HS-5 (cell line): ENCODE measurements at places on chromosomes 12 and 14.

DNA sequence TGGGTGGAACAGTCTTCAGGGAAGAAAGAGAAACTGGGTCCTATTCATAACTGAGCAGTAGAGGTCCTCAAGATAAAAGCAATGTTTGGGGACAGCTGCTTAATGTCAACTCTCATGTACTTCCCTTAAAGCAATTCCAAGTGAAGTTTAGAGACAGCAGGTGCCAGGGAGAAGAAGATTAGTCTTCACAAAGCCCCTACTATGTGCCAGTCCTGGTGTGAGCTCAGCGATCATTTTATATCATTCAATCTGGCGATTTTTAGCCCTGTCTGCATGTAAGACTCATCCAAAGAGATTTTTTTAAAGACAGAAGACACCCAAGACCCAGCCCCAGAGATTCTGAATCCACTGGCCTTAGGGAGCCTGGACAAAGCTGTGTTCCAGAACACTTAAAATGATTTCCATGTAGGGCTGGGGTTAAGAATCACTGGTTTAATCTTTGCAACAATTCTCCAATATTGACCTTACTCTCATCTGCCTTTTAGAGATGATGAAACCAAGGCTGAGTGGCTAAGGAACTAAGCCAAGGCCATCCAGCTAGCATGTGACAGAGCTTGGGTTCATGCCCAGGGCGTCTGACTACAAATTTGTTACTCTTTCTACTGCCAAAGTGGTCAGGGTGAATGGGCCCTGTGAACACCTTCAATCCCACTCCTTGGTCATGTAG, 404.5 kb upstream of the TBX3 start:
- no peak for DNase-seq

GRCh38 chr14:50935126-50936015, 8.9 kb downstream of the PYGL start:
- DNase-seq, result no peak

DNA sequence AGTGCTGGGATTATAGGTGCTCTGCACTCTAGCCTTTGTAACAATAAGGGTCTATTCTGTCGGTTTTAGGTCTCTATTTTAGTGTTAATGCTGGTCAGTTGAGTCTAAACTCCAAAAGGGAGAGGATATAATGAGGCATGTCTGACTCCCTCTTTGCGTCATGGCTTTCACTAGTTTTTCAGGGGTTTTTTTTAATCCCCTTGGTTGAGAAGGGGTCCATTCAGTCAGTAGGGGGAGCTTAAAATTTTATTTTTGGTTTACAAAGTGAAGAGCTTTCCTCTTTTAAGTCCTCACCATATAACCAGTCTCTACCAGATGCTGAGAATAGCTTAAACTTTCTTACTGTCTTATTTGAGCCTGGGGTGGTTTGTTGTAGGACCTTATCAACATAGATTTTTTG, 106.9 kb downstream of the PRKCH start:
- no peak for DNase-seq

- no peak for DNase-seq
Observed at GRCh38 chr12:99067171-99067785, 422.2 kb downstream of the APAF1 start.

GRCh38 chr12:96039516-96039915, 4.1 kb upstream of the LTA4H start:
- DNase-seq, result no peak

DNA sequence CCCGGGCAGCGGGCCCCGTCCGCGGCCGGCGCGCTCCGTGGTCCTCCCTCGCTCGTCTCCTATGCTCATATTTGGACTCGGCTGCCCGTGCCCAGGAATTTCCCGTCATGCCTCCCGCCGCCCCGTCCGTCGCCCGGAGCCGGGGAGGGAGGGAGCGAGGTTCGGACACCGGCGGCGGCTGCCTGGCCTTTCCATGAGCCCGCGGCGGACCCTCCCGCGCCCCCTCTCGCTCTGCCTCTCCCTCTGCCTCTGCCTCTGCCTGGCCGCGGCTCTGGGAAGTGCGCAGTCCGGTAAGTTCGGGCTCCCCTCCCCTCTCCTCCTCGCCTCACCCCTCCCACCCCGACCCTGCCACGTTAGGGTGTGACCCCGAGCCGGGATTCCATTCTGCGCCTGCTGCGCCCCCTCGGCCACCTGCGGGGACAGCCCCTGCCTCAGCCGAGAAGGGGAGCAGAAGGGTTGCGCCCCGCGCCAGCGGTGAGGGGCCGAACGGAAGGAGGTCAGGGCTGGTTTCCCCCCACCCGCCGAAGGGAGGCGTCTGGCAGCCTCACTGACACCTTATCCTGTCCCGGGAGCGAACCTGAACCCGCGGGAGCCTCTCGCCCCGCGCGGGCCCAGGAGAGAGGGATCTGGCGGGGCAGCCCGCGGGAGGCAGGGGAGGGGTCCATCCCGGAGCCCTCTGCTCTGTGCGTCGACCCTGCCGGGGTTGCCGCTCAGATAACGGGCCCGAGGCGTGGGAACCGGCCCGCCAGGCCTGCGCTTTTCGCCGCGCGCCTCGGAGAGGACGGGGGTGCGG, at the start of gene MSRB3:
Gene MSRB3 (plus strand): TSS at position 108 of the 793 bp plus-strand sequence. CDS start 29,897 bp downstream, outside the sequence.
- DNase-seq, result peak; percentile 22

- DNase-seq, result no peak
Observed at GRCh38 chr14:103502877-103503276, 19.8 kb downstream of the CKB start.

GRCh38 chr12:90940872-90941499, 14.0 kb downstream of the CCER1 start:
- DNase-seq, result no peak

- DNase-seq, result no peak
Observed at GRCh38 chr12:124568431-124569374, 1.3 kb upstream of the NCOR2 start.

DNA sequence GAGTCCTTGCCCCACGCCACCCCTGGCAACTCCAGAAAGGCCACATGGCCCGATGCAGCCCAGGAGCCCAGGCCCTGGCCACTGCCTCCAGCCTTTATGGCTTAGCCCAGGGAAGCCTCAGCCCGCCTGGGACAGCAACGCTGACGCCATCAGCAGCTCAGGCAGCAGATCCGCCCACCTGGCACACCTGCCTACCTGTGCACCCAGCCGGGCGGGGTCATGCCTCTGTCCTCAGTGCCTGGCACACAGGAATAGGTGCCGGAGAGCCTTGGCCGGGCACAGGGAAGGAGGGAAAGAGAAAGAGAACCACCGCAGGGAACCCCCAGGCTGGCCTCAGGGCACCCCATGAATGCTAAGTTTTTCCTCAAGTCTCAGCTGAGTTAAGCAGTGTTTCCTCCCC, 21.1 kb downstream of the BEGAIN start:
- no peak for DNase-seq

DNA sequence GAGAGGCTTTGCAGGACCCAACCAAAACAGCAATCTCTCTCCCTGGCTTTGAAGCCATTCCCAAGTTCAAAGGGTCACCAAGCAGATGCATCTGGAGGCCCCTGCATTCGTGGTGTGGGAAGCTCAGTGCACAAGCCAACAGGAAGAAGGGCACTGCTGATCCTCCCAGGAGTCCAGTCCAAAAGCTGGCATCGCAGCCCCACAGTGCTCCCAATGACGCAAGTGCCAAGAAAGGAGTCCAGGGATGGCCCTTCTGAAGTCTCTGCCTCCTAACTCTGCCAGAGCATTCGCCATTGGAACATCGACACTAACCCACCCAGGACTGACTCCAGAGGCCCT, 25.1 kb downstream of the PXN start:
- no peak for DNase-seq

DNA sequence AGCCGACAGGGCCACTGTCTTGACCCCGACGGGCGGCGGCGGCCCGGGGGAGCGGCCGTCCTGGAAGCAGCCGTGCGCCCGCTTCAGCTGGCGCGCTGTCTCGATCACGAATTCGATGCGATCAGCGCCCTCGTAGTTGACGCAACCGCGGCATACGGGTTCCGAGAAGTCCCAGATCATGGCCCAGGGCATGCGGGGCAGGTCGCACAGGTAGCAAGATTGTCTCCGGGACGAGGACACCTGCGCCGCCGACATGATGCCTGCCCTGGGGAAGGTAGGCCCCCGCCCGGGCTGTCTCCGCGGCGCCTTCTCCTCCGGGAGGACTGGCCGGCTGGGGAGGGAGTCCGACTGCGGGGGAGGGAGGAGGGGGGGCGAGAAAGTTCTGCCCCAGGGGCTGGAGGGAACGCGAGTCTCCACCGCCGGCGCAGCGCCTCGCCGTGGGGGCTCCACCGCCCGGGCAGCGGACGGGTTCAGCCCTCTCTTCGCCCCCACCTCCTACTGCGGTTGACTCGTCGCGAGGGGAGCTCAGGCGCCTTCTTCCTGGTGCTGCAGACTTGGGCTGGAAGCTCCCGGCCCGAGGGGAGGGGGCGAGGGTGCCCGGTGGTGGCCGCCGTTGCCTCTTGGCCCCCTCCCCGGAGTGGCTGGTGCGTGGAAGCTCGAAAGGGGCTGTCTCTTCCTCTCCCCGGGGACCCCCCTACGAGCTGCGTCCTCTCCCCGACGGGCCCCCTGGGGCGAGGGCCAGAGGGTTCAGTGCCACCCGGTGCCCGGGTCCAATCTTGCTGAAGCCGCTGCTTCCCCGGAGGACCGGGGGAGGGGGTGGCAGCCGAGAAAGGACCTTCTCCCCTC, 747 bp downstream of the IRF2BPL start:
- DNase-seq, result no peak

GRCh38 chr14:52259434-52259833, 8.1 kb upstream of the PTGDR start:
- no peak for DNase-seq

GRCh38 chr12:116236148-116236731, 41.3 kb downstream of the MED13L start:
- no peak for DNase-seq

DNA sequence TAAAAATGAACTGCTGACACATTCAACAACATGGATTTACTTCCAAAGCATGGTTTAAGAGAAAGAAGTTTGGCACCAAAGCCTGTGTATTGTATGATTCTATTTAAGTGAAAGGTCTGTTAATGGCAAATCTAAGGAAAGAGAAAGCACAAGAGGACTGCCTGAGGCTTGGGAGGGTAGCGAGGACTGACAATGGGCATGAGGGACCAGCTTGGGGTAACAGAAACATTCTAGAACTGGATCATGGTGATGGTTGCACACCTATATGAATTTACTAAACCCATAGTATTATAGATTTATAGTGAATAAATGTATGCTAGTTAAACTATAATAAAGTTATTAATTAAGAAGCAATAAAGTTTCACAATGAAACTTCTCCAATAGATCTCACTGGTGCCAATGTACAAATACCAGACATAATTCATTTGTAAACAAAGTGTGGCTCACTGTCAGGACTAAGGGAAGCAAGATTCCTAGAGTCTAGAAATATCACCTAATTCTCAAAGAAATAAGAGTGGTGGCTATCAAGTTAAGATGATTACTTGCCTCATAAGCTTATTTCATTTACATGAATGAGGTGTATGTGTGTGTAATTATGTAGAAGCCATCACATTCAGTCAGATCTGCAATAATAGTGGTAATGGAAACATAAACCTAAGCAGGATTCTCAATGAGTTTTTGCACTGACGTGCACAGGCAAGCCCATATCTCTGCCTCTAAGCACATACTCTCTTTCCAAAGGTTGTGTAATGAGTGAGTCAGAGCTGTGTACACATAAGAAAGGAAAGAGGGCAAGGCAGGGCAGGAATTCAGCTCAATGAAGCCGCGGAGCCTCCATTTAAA, 353.4 kb downstream of the KCNH5 start:
- DNase-seq, result peak; percentile 40

DNA sequence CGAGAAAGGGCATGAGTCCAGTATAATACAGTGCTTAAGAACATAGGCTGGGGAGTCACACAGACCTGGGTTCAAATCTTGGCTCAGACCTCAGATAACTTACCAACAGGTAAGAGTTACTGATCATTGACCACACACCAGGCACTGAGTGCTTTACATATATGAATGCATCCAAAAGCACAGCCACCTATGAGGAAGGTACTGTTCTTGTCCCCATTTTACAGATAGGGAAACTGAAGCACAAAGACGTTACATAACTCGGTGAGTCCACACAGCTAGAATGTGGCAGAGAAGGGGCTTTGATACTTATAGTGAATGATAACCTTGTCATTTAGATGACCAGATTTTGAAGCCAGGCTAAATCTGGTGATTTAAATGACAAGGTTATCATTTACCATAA, 27.6 kb downstream of the FAIM2 start:
- no peak for DNase-seq

GRCh38 chr12:63894132-63894531, 49.6 kb downstream of the SRGAP1 start:
- DNase-seq, result no peak

DNA sequence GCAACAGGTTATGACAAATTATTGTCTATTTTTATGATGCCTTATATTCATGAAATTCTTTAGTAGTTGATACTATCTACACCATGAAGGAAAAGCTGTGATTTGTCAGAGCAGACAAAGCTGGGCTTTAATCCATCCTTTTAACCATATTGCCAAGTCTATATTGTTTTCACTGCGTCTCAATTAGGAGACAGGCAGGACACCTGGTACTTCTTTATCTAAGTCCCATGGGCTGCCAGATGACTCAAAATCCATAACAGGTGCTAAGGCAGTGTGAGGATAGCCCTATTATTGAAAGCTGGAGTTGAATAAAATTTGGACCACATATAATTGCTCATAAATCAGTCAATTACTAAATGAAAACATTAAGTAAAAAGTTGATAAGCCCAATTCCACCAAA, 22.6 kb downstream of the INSM2 start:
- DNase-seq, result no peak

- DNase-seq, result no peak
Observed at GRCh38 chr14:91956616-91957015, 9.1 kb upstream of the FBLN5 start.

- peak; percentile 50 for DNase-seq
Observed at GRCh38 chr12:130826151-130826801, 12.8 kb downstream of the STX2 start.

DNA sequence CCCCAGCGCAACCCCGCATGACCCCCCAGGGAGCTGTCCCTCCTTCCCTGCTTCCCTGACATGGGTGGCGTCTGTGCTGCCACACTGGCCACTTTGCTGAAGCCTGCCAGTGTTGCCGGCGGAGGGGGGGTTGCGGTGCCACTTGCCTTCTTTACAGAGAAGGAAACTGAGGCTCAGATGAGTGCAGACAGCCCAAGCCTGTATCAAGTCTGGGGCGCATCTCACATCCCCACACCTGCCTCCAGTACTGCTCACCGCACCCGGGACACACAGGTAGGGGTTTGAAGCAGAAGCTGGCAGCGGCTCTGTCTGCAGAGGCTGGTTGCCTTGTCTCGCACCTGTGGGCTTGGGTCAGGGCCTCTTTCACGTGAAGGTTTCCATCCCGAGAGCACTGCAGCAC, 104.7 kb upstream of the RTL1 start:
- DNase-seq, result no peak

- DNase-seq, result no peak
Observed at GRCh38 chr14:47490353-47490752, 185.1 kb downstream of the MDGA2 start.

- no peak for DNase-seq
Observed at GRCh38 chr12:79685068-79685467, 5.7 kb downstream of the PAWR start.

DNA sequence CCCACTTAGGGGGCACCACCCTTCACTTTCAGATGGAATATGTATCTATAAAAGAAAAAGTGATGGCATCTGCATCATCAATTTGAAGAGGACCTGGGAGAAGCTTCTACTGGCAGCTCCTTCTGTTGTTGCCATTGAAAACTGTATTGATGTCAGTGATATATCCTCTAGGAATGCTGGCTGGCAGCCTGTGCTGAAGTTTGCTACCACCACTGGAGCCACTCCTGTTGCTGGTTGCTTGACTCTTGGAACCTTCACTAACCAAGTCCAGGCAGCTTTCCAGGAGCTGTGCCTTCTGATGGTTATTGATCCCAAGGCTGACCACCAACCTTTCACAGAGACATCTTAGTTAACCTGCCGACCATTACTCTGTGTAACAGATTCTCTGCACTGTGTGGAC, 44.7 kb downstream of the RIMKLB start:
- peak; percentile 25 for DNase-seq

GRCh38 chr12:12986775-12987331, 13.2 kb downstream of the HEBP1 start:
- no peak for DNase-seq
